ENCODE measurements at places on chromosomes 12 and 14. TPM values are rescaled to one million over a fixed set of nuclear protein-coding genes. Genes with fewer than 3 reads are reported as not detected.

The DUSP16 gene
- not detected for polyA plus RNA-seq

The AICDA gene
- polyA plus RNA-seq = not detected

The HOXC13 gene
- not detected for polyA plus RNA-seq

The DIO3 gene
- polyA plus RNA-seq = not detected

The KCNC2 gene
- not detected for polyA plus RNA-seq

The TMPRSS12 gene
- not detected for polyA plus RNA-seq

The SLC39A5 gene
- polyA plus RNA-seq = not detected

The KRT73 gene
- not detected for polyA plus RNA-seq

The OR11H7 gene
- not detected for polyA plus RNA-seq

The COCH gene
- polyA plus RNA-seq = 7.4 TPM

The RNF212B gene
- not detected for polyA plus RNA-seq

The ACSM4 gene
- polyA plus RNA-seq = not detected

The SERPINA5 gene
- polyA plus RNA-seq = not detected

The GRIP1 gene
- polyA plus RNA-seq = not detected

DNA sequence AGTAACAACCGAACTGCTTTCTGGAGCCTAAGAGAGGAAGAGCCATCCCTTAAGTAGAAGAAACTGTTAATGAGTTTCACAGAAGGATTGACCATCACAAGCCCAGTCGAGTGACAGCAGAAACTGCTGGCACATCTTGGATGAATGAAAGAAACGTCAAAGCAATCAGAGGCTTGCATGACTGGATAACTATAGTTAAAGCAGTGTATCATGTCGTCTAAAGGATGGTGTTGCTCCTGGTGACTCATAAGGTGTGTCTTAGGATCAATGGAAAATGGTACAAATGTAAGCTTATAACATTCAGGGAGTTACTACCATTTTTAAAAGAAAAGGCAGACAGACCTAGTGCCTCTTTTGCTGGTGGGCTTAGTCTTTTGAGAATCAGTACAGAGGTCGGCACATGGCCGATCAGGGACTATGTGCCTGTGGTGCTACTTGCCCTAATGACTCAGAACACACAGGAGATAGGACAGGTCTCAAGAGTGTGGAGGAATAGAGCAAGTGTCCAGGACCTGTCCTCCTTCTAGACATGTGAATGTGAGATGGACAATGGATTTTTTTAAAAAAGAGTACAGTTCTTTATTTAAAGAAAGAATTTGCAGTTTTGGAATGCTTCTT, 55.7 kb downstream of the TMX1 start:
- DNase-seq = no peak

GRCh38 chr12:61915420-61915819, 344.8 kb upstream of the USP15 start:
- no peak for DNase-seq

GRCh38 chr14:32635061-32635719, 303.5 kb upstream of the NPAS3 start:
- DNase-seq = no peak

GRCh38 chr14:56821805-56822610, 11.7 kb upstream of the OTX2 start:
- no peak for DNase-seq

GRCh38 chr14:22994762-22995275, 12.5 kb upstream of the AJUBA start:
- peak; percentile 20 for DNase-seq

DNA sequence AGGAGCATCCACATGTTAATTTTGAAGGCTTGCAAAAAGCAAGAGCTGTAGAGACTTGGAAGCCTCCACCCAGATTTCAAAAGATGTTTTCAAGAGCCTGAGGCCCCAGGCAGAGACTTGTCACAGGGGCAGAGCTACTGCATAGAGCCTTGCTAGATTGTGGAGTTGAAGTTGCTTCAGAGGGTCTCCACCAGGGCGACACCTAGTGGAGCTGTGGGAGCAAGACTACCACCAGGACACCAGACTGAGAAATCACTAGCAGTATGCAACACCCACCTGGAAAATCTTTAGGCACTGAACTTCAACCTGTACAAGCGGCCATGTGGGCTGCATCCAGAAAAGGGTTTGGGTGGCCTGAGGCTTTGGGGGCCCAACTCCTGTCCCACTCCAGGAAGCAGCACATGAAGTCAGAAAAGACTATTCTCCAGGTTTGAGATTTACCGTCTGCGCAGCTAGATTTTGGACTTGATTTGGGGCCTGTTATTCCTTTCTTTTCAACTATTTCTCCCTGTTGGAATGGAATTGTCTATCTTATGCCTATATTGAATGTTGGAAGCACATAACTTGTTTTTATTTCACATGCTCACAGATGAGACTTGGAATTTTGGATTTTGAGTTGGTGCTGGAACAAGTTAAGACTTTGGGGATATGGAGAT, 508.6 kb downstream of the FLRT2 start:
- peak; percentile 6 for DNase-seq

- DNase-seq = no peak
Observed at GRCh38 chr12:51393676-51394545, 2.7 kb upstream of the GALNT6 start.

- DNase-seq = no peak
Observed at GRCh38 chr14:70318635-70319013, 40.9 kb downstream of the COX16 start.

DNA sequence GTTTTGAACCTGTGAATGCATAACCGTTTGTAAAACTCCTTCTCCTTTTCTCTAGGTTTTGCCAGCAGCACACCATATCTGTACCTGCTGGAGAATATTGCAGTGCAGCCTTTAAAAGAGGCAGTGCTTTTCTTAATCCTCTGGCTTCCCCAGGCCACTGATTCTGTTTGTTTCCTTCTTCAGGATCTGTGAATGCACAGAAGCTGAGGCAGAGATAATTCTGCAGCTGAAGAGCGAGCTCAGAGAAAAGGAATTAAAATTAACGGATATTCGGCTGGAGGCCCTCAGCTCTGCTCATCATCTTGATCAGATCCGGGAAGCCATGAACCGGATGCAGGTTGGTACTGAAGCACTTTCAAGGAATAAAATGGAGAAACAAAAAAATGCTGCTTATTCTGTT, 348.7 kb downstream of the NAV3 start:
- DNase-seq = no peak

DNA sequence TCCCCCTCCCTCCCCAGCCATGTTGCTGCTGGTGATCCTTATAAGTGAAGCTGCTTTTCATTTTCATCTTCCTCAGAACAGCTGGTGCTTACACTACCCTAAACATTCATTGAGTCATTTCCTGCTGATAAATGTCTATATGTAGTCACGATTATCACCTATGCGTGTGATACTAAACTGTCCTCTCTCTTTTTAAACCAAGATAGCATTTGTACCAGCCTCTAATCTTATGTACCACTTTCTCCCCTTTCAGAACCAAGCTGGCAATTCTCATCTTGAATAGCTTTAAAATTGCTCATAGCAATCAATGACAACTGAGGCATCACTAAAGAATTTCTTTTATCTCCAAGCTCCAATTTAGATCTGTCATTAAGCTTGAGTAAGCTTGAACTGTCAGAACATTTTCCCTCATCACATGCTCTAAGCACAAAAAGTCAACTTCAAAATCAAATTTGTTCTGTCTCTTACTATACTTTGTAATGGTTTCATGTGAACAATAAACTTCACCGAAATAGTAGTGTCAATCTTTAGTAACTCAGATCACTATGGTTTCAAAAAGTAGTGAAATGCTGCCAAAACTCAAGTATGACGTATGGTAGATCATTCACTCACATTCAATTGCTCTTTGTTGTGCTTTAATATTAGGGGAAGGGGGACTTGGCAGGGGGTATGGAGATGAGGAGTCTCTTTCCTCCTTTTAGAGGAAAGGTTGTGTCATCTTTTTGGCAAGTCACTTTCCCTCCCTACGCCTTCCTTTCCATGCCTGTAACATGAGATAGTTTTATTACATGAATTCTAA, 178.1 kb upstream of the NOVA1 start:
- DNase-seq = no peak

DNA sequence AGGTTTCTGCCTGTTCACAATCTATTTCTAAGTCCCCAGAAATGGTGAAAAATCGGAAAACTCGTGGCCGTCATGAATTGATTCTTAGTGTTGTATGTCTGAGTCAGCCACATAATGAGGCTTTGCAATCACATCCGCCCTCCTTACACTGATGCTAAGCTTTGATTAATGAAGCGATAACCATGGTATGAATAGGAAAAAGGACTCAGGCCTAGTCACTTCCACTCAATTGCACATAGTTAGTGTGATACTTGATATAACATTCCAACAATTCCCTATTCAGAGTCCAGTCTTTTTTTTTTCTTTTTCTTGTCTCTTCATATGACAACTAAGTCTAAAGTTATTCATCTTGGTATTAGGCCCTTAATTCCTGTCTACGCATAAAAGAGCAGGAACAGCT, 1231.0 kb downstream of the VRK1 start:
- no peak for DNase-seq

DNA sequence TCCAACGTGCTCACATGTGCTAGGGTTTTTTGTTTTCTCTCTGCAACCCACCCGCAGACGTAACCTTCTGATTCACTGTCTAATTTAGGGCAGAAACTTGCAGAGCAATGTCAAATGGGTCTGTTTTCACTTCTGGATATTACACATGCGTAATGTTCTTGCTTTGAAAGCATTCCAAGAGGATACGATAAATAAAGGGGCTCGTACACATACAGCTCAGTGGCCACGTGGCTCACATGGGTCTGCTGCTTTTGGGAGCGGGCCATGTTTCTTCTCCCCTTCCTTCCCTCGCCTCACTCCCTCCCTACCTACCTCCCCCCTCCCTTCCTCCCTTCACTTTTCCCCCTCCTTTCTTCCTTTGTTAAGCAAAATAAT, 23.4 kb downstream of the CACNA1C start:
- no peak for DNase-seq

DNA sequence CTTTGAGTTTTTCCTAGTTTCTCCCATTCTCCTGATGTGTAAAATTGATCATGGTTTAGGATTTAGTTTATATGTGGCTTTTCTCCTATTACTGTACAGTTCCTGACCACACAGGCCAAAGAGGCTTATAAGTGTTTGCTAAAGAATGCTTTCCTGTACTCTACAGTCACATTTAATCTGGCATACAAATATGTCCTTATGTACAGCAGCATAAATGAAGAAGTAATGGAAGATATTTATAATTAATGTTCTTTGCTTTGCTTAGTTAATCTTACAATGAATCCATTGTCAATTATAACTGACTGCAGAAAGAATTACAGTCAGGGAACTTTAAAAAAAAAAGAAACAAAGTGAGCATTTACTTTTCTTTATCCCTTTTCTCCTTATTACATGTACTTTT, 293.9 kb downstream of the KCNC2 start:
- no peak for DNase-seq

GRCh38 chr14:106024983-106025604, 498.7 kb downstream of the TMEM121 start:
- no peak for DNase-seq

- no peak for DNase-seq
Observed at GRCh38 chr14:85590784-85591183, 60.8 kb downstream of the FLRT2 start.

GRCh38 chr14:83883732-83884131, 1646.2 kb upstream of the FLRT2 start:
- DNase-seq = no peak

GRCh38 chr12:110844551-110845338, 2.0 kb upstream of the CCDC63 start:
- no peak for DNase-seq

DNA sequence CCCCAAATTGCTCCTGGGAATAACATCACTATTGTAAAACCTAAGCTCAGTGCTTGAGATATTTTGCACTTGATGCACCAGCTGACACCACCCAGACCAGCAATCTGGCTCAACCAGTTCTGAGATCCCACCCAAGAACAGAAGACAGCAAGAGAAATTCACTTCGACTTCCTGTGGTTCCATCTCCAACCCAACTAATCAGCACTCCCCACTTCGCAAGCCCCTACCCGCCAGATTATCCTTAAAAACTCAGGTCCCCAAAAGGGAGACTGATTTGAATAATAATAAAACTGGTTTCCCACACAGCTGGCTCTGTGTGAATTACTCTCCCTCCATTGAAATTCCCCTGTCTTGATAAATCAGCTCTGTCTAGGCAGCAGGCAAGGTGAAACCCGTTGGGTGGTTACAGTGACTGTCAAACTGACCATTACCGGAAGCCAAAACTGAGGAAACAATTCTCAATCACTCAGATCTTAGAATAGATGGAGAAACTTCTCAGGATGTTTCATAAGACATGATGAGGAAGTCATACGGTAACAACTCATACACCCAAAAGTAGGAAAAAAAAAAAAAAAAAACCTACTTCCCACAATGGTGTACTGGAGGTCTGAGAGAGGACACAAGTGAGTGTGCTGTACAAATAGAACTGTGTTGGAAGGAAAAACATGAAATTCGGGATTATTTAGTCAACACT, 92.4 kb downstream of the TMTC1 start:
- no peak for DNase-seq

DNA sequence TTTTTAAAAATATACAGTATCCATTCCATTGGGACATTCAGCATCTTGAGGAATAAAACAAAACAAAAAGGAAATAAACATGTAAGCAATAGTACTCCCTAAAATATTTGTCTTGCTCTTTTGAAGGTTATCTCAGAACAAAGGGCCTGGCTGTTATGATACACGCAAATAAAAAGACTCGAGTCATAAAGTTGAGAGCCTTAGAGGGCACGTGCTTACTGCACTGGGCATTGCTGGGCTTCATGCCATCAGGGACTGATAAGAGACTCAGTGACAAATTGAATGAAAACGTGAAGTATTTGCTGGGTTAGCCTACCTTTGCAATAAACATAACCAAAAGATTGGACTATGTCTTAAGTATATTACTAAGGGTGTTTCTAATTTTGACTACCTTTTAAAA, 118.9 kb downstream of the SLC35F4 start:
- no peak for DNase-seq

DNA sequence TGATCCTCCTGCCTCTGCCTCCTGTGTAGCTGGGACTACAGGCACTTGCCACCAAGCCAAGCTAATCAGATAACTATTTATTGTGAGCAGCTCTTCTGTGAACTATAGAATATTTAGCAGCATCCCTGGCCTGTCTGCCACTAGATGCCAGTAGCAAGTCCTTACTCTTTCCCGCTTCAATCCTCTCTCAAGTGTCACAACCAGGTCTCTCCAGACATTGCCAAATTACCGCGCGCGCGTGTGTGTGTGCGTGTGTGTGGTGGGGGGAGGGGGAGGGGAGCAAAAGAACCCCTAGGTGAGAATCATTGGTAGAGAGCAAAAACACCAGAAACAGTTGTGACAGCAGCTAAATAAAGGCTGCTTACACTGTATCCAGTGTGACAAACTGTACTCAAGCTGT, 49.9 kb downstream of the PPP2R5E start:
- DNase-seq = no peak

GRCh38 chr12:29756741-29757390, 26.9 kb downstream of the TMTC1 start:
- DNase-seq = no peak

GRCh38 chr12:89960011-89960507, 251.4 kb upstream of the ATP2B1 start:
- peak; percentile 8 for DNase-seq

GRCh38 chr12:2301531-2302461, 249.0 kb downstream of the CACNA1C start:
- DNase-seq = no peak

All from naive B cell (primary cell).